Mesothelial cell of epicardium (in vitro differentiated cells): ENCODE measurements at places on chromosomes 6 and 20. TPM values are rescaled to one million over a fixed set of nuclear protein-coding genes. Genes with fewer than 3 reads are reported as not detected.
A peak's percentile ranks its signal among the peaks of the same experiment; 100 is the strongest.

DNA sequence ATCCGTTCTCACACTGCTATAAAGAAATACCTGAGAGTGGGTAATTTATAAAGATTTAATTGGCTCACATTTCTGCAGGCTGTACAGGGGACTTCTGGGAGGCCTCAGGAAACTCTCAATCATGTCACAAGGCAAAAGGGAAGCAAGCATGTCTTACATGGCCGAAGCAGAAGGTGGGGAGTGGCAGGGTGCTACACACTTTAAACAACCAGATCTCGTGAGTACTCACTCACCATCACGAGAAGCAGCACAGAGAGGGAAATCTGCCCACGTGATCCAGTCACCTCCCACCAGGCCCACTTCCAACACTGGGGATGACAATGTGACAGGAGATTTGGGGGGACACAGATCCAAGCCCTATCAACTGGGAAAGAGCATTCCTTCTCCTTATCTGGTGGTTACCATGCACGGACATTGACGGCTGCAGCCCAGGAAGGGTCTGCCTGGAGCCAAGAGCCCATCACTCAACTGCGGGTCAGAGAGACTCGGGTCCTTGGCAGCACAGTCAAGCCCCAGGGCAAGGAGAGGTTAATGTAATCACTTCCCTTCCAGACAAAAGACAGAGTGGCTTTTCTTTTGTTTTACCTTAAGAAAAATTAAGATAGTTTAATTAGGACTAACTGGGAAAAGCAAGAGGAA, 112.3 kb upstream of the CST7 start:
- H3K4me3 ChIP-seq, result no peak overlapping the region
- peaks cover 8% of the 10 kb centered on the region for H3K4me1 ChIP-seq
- H3K27ac ChIP-seq, result no peak overlapping the region
- no peaks in the 10 kb centered on the region for H3K36me3 ChIP-seq

DNA sequence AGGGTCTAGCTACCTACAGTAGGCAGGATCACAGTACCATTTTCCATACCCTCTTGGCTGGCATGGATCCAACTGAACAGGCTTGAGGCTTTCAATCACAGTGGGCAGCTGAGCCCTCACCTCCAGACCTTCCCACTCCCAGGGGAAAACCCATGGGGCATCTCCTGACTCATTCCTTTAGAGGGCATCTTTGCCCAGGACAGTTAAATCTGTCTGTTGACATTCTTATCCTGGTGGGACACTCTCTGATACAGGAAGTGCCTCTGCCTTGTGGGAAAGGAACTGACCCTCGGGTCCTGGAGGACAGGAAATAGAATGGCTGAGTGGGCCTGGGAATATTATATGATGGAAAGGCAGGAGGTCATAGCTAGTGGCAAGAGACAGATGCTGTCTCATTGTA, 10.2 kb upstream of the EPB41L1 start:
- no peak overlapping the region for H3K27ac ChIP-seq
- H3K4me3 ChIP-seq, result no peak overlapping the region
- H3K27me3 ChIP-seq, result no peaks in the 10 kb centered on the region
- no peaks in the 10 kb centered on the region for H3K36me3 ChIP-seq

GRCh38 chr6:37717836-37718251, 20.2 kb upstream of the MDGA1 start:
- H3K4me1 ChIP-seq, result peaks cover 7% of the 10 kb centered on the region
- no peak overlapping the region for H3K4me3 ChIP-seq
- no peaks in the 10 kb centered on the region for H3K36me3 ChIP-seq
- H3K27me3 ChIP-seq, result no peaks in the 10 kb centered on the region
- H3K27ac ChIP-seq, result no peak overlapping the region

DNA sequence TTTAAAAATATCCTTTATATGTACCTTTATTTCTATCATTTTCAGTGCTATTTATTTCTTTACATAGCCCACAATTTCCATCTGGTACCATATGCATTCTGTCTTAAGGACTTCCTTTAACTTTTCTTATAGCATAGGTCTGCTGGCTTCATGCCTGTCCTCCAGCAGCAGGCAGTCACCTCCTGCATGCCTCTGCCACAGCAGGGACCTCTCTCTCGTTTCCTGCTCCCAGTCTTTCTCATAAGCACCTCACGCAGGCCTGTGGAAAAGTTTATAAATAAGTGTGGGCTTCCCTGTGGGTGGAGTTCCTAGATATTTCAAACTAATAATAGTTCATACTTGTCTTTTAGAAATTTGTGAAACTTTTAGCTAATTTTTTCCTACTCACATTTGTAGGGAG, 133.9 kb downstream of the KCNQ5 start:
- H3K27me3 ChIP-seq, result no peaks in the 10 kb centered on the region
- H3K27ac ChIP-seq, result no peak overlapping the region
- H3K4me3 ChIP-seq, result no peak overlapping the region
- H3K36me3 ChIP-seq, result no peaks in the 10 kb centered on the region
- DNase-seq, result no peak
- H3K4me1 ChIP-seq, result peaks cover 24% of the 10 kb centered on the region

- no peaks in the 10 kb centered on the region for H3K4me1 ChIP-seq
- no peaks in the 10 kb centered on the region for H3K36me3 ChIP-seq
- no peak for DNase-seq
- no peak within 1 kb of the TSS for H3K4me3 ChIP-seq
These were observed at the start of gene TREM2 for GRCh38 chr6:41162687-41163418. Gene TREM2 (minus strand): TSS chr6:41163116. CDS start chr6:41163082, 34 bp downstream.

DNA sequence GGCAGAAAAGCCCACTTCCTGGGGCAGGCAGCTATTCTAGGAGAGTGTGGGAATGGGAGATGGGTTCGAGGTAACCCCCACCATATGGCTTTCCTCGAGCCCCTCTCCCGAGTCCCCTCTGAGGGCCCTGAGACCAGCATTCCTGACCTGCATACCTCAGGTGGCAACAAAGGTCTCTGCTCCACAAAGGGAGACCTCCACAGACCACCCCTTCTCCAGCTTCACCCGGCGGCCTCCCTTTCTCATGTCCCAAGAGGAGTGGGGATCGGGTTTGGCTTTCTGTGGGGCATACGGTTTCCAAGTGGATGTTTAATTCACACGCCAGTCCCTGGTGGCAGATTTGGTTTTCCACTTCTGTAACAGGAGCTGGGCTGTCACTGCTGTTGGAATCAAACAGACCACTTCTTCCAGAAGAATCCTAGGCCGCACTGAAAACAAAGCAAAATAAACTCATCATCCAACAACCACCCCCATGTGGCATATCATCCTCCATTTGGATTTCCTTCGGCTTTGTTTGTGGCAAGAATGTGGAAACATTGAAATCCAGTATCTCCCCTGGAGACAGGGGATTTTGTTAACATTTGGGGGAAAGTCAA, 83.2 kb downstream of the DLL1 start:
- no peak overlapping the region for H3K4me3 ChIP-seq
- H3K4me1 ChIP-seq, result peaks cover 5% of the 10 kb centered on the region
- peaks cover 6% of the 10 kb centered on the region for H3K27me3 ChIP-seq

DNA sequence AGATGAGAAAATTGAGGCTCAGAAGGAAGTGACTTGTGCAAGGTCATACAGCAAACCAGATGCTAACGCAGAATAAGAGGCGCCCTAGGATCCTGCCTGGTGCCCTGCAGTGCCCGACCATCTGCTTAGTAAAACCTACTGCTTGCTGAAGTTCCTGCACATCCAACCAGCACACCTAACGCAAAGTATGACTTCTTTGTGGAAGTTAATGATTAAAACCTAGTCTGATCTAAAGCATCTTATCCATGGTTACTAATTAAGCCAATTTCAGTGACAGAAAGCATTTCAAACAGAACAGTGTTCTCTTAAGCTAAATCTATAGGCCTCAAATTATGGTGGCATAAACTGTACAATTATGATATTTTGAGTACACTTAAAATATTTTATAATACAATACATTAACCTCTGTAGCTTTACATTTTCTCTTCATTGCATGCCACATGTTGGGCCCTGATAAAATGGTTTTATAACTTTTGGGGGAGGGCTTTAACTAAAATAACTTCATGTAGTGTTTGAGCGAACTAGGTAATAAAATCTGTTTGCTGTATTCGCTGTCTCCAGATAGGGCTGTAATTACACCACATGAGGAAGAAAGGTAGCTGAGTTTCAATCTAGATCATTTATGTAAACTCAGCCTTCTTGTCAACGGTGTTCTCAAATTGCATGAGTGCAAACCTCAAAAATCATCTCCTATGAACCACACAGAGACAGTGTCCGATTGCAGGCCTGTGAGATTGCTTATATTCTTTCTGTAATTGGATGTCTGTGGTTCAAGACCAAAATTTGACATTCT, 37.5 kb upstream of the BEND3 start:
- H3K36me3 ChIP-seq, result no peaks in the 10 kb centered on the region
- DNase-seq, result no peak
- H3K27ac ChIP-seq, result no peak overlapping the region
- H3K4me1 ChIP-seq, result peaks cover 26% of the 10 kb centered on the region

- H3K4me3 ChIP-seq, result no peak overlapping the region
- peaks cover 50% of the 10 kb centered on the region for H3K4me1 ChIP-seq
- H3K36me3 ChIP-seq, result no peaks in the 10 kb centered on the region
- no peak for DNase-seq
- no peaks in the 10 kb centered on the region for H3K27me3 ChIP-seq
- peak overlapping the region; percentile 23 for H3K27ac ChIP-seq
These were observed 95.2 kb downstream of the JAG1 start for GRCh38 chr20:10578607-10579006.

- no peak overlapping the region for H3K4me3 ChIP-seq
- peaks cover 6% of the 10 kb centered on the region for H3K36me3 ChIP-seq
- no peak overlapping the region for H3K27ac ChIP-seq
- H3K27me3 ChIP-seq, result no peaks in the 10 kb centered on the region
- no peak for DNase-seq
These were observed 78.7 kb upstream of the TMEM30A start for GRCh38 chr6:75363304-75363703.

GRCh38 chr6:108656836-108657235, 96.1 kb downstream of the FOXO3 start:
- peaks cover 5% of the 10 kb centered on the region for H3K36me3 ChIP-seq
- no peaks in the 10 kb centered on the region for H3K27me3 ChIP-seq
- H3K27ac ChIP-seq, result peak overlapping the region; percentile 96
- DNase-seq, result no peak
- peak overlapping the region; percentile 58 for H3K4me3 ChIP-seq

DNA sequence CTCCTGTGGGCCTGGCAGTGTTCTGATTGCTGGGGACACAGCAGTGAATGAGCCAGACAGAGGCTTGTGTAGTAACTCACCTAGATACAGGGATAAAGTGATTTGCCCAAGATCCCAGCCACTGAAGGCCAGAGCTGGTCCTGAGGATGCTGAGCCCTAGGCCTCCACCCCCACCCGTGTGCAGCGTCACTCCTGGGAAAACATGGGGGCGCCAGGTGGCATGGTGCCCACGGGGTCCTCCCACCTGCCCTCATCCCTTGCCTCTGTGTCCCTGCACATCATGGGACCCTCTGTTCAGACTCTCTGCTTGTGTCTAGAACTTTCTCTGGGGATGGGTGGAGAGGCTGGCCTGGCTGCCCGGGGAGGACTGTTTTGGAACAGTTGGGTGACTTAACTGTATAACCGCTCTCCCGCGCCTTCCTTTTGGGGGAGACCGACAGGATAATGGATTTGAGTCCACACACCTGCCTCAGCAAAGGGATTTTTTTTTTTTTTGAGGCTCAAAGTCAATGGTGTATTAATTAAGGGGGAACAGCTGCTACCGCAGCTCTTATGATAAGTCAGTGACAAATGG, 19.6 kb downstream of the LEMD2 start:
- H3K27ac ChIP-seq, result no peak overlapping the region
- no peak overlapping the region for H3K4me3 ChIP-seq
- H3K4me1 ChIP-seq, result peaks cover 36% of the 10 kb centered on the region

- no peaks in the 10 kb centered on the region for H3K4me1 ChIP-seq
- no peak overlapping the region for H3K4me3 ChIP-seq
- no peak overlapping the region for H3K27ac ChIP-seq
These were observed 398.5 kb downstream of the LMBRD1 start for GRCh38 chr6:69398311-69398710.

DNA sequence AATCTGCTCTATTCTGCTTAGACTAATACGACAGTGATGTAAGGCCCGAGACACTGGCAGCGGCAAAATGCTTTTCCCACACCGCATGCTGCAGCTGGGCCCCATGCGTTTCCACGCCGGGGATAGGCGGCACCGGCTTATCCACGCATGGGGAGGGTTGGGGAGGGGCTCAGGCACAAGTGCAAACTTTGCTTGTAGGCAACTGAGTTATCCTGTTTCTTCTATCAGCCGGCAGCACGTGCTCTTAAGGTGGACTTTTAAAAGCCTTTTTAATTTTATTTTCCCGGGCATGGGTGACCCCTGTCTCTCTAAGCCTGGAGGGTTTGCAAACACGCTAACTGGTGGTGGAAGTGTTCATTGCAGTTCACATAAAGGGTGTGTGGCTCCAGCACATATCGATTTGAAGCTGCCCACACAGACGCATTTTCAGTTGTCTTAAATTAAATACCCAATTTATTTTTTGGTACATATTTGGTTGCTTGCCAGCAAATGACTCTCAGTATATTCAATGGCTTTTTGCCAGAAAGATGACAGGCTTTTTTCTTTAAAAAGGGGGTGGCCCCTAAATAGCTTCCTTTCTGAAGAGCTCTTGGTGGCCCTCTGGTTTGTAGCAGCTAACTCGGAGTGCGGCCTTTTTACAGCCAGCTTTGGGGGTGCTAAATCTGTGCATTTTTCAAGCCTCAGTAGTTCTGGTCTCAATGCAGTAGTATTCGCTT, 561.8 kb upstream of the AGPAT4 start:
- H3K4me1 ChIP-seq, result peaks cover 38% of the 10 kb centered on the region
- no peak for DNase-seq
- no peaks in the 10 kb centered on the region for H3K36me3 ChIP-seq
- peaks cover 6% of the 10 kb centered on the region for H3K27me3 ChIP-seq

The GPLD1 gene
- total RNA-seq, result 4.2 to 4.8 TPM (median 4.7 TPM) in 3 replicates

The ZSCAN16 gene
- 9.1 to 11.7 TPM (median 11.3 TPM) in 3 replicates for total RNA-seq

The RSPO3 gene
- 26.3 to 31.1 TPM (median 30.1 TPM) in 3 replicates for total RNA-seq

The PSMB8 gene
- total RNA-seq, result 12.3 to 14.2 TPM (median 14.1 TPM) in 3 replicates
